ENCODE measurements at places on chromosomes 16 and 17. TPM values are rescaled to one million over a fixed set of nuclear protein-coding genes. Genes with fewer than 3 reads are reported as not detected.

The CDH8 gene
- total RNA-seq, result not detected

The ST6GALNAC2 gene
- 5.1 TPM for total RNA-seq

The CCL3 gene
- 1.1 TPM for total RNA-seq

The ITGB3 gene
- total RNA-seq, result 19.5 TPM

The CD79B gene
- total RNA-seq, result 7.5 TPM

The CCDC47 gene
- 139 TPM for total RNA-seq

The C17orf50 gene
- total RNA-seq, result not detected

The PHLPP2 gene
- 6.9 TPM for total RNA-seq

All from left cardiac atrium (tissue), 4 donors.